ENCODE measurements at places on chromosomes 6 and 20.

DNA sequence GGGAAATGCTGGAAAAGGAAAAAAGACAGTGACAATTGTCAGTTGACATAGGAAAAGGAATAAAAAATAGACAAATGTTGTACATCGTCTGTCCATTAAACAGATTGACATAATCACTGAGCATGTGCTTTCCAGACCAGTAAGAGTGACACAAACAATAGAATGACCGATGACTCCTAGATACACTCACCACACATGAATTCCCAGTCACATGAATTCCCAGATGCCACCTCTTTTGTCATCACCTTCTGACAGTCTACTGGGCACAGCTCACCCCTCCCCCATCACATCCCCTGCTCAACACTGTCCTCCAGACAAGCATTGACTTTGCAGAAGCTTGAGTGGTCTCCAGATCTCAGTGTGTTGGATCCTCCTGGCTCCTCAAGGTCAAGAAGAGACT lies 25.9 kb downstream of the POM121L2 start:
- no peak for DNase-seq

GRCh38 chr20:12762725-12763124 lies 246.0 kb upstream of the SPTLC3 start:
- DNase-seq, result no peak

GRCh38 chr20:58677079-58677604 lies 15.5 kb upstream of the NPEPL1 start:
- DNase-seq, result no peak

GRCh38 chr6:158611541-158612370 lies 32.8 kb downstream of the DYNLT1 start:
- no peak for DNase-seq

DNA sequence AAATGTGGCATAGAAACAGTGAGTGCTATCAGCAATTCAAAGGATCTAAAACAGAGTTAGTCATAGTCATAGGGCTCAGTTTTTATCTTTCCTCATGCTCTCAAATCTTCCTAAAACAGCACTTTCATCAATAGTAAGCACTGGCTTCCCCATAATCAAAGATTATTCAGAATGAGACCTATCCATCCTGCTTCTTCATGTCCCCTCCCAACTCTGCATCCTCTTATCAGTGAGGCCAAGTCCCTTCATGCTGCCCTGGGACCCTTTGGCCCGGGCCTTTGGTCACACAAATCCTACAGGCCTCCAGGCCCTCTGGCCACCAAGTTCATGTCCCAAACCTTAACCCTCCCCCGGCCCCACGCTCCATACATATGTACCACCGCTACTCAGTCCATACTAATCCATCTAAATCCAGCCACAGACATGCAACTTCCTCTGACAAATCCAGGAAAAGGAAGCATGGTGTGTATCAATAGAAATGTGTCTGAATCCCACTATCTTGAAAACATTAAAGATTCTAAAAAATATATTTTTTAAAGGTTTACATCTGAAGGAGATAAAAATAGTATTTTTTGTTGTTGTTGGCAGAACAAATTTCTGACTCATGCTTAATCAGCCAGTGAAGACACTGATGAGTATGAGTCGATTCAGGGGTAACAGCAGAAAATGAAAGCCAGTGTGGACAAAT lies 143.5 kb downstream of the PDE7B start:
- DNase-seq, result no peak

GRCh38 chr6:154411076-154411475 lies 54.5 kb upstream of the IPCEF1 start:
- DNase-seq, result no peak

DNA sequence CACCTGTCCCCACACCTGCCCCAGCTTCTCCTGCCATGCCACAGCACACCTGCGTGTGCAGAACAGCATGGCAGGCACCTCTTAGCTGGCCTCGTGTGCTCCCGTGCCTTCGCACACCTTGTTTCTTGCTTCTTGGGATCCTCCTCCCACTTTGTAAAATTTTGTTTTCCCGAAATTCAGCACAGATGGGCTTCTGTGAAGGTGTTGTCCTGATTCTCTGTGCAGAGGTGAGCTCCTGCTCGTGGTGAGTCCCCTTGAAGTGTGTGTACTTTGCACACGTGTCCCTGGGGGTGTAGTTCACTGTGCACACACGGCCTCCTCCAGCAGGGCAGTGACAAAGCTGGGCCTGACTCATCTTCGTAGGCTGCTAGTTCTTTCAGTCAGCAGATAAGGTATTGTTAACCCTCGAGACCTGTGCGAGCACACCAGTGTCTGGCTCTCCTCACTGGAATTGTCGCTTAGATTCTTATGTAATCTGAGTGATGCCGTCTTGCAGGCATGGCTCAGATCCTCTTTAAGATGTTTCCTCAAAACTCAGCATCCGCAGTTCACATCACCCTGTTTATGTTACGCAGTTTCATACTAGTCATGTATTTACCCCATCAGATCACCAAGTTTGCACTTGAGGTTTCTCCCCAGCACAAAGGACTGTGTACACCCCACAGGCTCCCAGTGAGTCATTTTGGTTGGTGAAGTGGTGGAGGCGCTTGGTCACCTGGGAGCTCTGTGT lies 77.7 kb downstream of the CDYL start:
- DNase-seq, result no peak

GRCh38 chr6:126947070-126947469 lies 171.4 kb upstream of the RSPO3 start:
- DNase-seq, result no peak

DNA sequence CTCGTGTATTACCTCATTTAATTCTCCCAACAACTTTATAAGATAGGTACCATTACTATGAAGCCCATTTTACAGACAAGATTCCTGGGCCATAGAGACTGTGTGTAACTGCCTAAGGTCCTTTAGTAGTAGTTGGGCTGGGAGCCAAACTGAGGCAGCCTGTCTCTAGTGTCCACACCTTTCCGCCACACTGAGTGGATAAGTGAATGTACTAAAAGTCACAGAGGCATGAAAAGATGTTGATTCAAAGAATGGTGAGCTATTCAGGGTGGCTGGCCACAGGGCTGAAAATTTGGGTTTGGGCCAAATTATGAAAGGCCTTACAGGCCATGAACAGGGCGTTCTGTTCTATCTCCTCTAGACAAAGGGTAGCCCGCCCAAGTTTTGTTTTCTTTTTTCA lies 11.0 kb downstream of the CD24 start:
- no peak for DNase-seq

DNA sequence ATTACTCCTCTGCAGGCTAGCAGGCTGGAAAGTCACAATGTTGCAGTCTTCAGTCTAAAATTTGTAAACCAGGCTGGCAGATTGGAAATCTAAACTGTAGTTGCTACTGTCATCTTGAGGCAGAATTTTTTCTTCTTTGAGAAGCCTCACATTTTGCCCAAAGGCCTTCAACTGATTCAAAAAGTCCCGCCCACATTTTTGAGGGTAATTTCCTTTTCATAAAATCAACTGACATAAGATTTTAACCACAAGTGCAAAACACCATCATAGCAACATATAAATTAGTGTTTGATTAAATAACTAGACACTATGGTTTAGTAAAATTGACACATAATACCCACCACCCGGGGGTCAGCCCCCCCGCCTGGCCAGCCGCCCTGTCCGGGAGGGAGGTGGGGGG lies 28.4 kb downstream of the HLA-C start:
- DNase-seq, result no peak

GRCh38 chr6:108781419-108782100 lies 66.7 kb upstream of the ARMC2 start:
- DNase-seq, result no peak

DNA sequence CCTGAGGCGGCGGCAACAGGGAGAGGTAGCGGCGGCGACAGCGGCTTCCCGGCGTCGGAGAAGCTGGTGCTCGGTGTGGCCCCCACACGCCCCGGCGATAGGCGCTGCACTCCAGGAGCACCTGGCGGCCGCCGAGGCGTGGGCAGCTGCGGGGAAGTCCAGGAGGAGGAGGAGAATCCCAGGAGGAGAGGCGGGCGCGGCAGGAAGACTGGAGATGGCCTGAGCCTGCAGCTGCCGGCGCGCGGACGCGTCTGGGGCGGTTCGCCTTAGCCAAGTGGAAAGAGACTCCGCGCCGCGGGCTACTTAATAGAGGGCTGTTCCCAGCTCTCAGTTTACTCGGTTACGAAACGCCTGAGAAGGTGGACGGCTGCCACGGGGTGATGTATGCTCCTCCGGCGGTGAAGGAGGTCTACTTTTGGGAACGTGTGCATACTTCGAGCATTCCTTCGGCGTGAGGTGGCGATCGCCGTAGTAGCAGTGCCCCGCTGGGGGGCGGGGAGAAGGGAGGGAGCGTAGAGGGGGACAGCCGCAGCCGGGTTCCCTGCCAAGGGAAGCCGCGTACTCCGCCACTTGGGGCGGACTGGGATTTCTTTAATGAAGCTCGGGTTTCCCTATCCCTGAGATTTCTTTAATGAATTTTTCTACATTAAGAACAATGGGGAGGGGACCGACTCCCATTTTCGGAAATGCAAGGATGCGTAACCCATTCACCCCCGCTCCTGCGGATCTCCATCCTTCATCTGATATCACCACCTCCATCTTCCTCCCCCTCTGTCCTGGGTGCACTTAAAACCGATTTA lies at the start of gene COL12A1:
Gene COL12A1 (minus strand): TSS at position 278 of the 800 bp plus-strand sequence. CDS start 3,261 bp downstream, outside the sequence.
- no peak for DNase-seq

DNA sequence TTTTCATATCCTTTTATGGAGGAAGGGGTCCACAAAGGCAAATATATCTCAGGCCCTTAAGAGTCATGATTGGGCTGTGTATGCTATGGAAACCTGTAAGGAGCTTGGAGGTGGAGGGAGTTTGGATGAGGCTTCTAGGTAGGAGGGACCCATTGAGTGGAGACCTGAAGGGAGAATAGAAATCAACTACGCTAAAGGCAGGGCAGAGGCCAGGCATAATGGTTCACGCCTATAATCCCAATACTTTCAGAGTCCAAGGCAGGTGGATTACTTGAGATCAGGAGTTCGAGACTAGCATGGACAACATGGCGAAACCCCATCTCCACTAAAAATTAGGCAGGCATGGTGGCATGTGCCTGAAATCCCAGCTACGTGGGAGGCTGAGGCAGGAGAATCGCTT lies 34.4 kb upstream of the ZNF217 start:
- no peak for DNase-seq

DNA sequence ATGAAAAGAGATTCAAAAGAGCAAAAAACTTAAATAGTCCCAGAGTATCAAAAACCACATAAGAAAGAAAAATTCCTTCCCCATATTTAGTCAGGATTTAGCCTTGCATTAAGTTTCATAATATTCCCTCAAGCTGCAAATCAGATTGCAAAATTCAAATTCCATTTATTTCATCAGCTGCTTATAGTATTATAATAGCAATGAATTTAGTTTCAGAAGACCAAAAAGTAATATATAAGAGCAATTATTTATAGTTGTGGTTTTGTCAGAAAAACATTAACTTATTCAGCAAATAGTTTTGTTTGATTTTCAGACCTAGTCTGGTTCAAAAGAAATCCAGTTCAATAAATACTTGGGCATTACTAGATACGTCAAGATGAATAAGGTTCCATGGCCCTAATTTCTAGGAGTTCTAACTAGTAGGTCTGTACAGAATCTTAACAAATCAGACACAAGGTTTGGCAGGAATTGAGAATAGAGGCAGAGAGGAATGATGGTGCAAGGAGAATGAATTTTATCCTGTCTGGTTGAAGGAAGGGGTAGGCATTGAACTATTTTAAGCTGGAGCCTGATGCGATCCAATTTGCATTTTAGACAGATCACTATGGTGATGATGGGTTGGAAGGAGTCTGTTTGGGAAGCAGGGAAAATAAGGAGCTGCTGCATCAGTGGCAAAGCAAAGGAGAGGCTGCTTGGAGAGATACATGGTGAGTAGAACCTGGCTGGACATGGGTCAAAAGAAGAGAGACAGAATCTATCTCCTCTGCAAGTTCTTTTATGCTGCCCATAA lies 163.9 kb upstream of the STXBP5 start:
- no peak for DNase-seq

DNA sequence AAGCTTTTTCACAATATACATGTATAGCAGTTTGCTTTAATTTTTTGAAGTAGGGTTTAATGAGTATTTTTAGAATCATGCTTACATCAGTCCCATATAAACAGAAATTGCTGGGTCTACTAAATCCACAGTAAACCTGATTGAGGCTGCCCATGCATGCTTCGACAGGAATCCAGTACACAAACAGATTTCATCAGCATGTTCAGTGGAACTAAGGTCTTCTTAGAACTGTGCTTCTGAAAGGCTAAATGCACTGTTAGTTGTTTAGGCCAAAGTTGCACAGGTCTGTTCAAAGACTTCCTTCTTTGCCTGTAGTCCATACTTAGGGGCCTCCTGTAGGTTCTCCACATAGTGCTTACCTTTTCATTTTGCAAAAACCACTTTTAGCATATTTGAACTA lies 42.5 kb upstream of the THBS2 start:
- DNase-seq, result no peak

DNA sequence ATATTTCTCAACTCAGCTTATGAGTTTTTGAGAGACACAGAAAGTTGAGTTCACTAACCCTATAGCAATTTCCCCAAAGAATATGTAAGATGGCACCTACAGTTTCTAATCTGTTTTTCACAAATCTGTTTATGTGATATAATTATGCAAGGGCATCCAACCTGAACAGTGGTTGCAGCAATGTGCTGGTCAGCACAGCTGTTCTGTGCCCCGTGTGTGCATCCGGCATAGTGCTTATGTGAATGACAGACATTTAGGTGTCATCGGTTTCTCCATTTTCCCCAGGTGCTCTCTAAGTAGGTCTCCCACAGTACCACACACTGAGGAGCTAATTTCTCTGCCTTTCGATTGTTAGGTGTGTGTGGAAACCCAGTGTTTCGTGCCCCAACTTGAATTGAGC lies 7.7 kb upstream of the BACH2 start:
- DNase-seq, result no peak

DNA sequence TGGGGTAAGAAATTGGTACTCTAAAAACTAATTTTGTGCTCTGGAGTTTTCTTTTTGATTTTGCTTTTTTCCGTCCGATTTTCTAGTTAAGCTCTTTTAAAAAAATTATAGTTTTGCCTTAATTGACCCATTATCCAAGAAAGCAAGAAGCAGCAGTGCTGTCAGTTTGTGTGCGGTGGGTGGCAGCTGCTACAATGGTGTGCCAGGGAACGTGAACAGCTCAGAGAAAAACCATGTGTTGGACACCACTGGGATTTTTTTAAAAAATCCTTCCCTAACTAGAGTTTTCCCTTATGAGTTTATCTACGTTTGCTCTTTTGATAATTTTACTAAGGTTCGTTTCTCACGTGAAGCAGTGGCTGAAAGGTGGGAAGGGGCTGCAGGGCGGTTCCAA lies 8.0 kb downstream of the MAP3K5 start:
- no peak for DNase-seq

DNA sequence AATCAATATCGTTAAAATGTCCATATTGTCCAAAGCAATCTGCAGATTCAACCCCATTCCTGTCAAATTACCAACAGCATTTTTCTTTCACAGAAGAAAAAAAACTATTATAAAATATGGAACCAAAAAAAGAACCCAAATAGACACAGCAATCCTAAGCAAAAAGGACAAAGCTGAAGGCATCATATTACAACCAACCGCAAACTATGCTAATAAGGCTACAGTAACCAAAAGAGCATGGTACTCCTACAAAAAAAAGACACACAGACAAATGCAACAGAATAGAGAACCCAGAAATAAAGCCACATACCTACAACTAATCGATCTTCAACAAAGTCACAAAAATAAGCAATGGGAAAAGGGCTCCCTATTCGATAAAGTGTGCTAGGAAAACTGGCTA lies 49.2 kb downstream of the RNGTT start:
- no peak for DNase-seq

GRCh38 chr6:6751619-6752023 lies 163.1 kb downstream of the LY86 start:
- no peak for DNase-seq

All from activated T-helper 1 cell treated with anti-CD3 and anti-CD28 coated beads, Interleukin-2, amount 50 U/mL, for 16 hours (primary cell).